ENCODE measurements at places on chromosomes 2 and 18.

GRCh38 chr2:19649785-19650380 is 251.9 kb downstream of the TTC32 start:
- H3K4me3 ChIP-seq: no peak overlapping the region
- H3K27me3 ChIP-seq: no peaks in the 10 kb centered on the region
- no peaks in the 10 kb centered on the region for H3K36me3 ChIP-seq
- peak overlapping the region; percentile 4 for H3K27ac ChIP-seq
- no peak for DNase-seq
- H3K4me1 ChIP-seq: peaks cover 22% of the 10 kb centered on the region

DNA sequence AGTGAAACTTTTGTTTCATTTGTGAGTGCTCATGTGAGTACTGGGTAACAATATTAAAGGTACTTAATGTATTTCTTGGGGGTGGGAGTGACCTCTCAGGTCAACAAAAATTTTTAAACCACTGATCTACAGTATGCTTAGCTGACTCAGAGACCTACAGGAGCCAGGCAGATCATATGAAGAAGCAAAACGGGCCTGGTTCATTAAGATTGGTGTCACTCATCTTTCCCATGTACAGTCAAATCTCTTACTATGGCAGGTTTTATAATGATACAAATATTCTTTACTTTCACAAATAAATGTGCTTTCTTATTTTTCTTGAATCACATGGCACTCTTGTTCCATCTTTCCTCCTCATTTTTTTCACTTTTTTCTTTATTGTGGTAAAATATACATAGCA is 7.7 kb upstream of the TMSB10 start:
- H3K27me3 ChIP-seq: no peaks in the 10 kb centered on the region
- H3K4me3 ChIP-seq: no peak overlapping the region
- H3K36me3 ChIP-seq: no peaks in the 10 kb centered on the region
- H3K4me1 ChIP-seq: peaks cover 52% of the 10 kb centered on the region
- no peak for DNase-seq

DNA sequence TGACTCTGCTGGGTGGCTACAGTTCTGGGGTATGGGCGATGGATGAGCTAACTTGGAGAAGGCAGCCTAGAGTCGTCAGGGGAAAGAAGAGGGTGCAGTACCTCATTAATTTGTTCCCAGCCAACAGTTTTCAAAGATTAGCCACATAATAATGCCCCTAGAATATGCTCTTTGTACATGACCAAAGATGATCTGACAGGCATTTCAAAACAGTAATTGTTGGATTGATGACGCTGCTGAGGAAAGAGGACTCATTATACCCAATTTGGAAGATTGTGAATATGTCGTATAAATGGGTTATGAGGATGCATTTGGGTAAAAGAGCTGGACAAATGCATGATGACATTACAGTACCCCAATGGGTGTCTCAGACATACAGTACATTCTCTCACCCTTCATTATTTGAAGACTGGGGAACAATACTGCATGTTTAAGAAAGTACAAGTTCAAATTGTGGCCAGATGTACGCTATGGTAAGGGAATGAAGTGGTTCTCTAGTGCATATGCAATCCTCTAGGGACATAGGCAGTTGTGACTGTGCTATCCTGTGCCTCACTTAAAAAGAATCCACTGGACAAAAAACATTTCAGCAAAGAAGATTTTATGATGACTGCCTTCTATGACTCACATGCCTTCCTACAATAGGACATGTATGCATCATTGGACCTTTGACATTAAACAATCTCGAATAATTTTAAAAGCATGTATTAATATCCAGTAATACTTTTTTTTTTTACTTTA is 233.2 kb downstream of the CNTNAP5 start:
- no peaks in the 10 kb centered on the region for H3K4me1 ChIP-seq
- no peaks in the 10 kb centered on the region for H3K27me3 ChIP-seq
- H3K27ac ChIP-seq: no peak overlapping the region
- no peaks in the 10 kb centered on the region for H3K36me3 ChIP-seq
- H3K4me3 ChIP-seq: no peak overlapping the region

GRCh38 chr2:86485103-86485502 is 43.9 kb downstream of the KDM3A start:
- no peak for DNase-seq
- no peaks in the 10 kb centered on the region for H3K4me1 ChIP-seq
- no peaks in the 10 kb centered on the region for H3K27me3 ChIP-seq
